ENCODE measurements at places on chromosomes 5 and 9.
A peak's percentile ranks its signal among the peaks of the same experiment; 100 is the strongest.

DNA sequence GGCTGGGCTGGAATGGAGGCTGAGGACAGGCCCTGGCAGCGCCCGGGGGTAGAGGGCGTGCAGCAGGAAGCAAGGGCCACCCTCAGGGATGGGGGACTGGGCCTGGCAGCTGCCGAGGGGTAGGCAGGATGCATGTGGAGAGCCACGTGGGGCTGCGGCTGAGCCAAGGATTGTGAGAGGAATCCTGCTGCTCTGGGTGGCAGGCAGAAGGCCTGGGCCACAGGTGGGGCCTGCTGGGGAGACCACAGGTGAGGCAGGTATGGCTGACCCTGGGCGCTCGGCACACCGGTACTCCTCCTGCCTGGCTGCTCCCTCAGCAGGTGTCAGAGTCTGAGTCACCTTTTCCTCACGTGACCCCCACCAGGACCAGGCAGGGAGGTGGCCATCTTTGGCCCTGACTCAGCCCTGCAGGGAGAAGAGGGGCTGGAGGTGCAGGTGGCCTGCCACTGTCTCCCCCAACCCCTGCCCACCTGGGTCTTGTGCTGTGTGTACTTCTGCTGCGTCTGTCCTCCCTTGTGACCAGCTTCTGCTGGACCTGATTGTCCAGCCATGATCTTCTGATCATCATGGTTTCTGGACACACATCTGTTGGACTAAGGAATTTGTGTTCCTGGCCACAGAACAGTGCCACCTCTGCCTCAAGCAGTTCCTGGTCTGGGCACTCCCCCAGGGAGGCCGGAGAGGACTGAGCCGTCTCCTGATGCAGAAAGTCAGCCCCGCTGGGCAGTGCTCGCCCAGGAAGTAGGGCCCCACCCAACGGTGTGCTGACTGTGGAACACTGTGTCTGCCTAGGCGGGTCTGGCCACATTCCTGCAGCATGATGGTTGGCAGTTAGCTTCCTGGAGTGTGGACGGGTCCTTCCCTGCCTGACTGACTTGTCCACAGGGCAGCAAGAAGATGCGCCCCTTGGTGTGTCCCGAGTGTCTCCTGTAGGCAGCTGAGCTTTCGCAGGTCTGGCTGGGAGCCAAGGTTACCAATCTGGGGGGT is 6.4 kb downstream of the ARRDC1 start:
- no peak for DNase-seq

GRCh38 chr5:145902421-145902820 is 29.6 kb upstream of the GRXCR2 start:
- DNase-seq = no peak

- no peak for DNase-seq
Observed at GRCh38 chr5:58145397-58145934, 314.4 kb downstream of the PLK2 start.

DNA sequence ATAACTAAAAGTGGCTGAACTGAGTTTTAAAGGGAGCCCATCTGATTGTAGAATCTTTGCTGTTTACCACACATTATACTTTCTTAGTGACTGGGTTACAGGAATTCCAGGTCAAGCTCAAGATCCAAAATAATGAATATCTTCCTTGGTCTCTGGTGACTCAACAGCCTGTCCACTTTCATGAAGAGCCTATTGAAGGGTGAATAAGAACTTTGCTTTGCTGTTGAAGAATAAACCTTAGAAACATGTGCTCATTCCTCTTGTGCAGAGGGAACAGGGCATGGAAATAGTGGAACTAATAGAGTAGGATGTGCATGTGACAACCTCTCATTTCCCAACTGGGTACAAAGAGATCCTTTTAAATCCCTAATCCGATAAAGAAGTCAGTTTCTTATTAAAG is 21.4 kb downstream of the ALDH1A1 start:
- no peak for DNase-seq

- no peak for DNase-seq
Observed at GRCh38 chr9:90965226-90966030, 163.8 kb downstream of the SYK start.

DNA sequence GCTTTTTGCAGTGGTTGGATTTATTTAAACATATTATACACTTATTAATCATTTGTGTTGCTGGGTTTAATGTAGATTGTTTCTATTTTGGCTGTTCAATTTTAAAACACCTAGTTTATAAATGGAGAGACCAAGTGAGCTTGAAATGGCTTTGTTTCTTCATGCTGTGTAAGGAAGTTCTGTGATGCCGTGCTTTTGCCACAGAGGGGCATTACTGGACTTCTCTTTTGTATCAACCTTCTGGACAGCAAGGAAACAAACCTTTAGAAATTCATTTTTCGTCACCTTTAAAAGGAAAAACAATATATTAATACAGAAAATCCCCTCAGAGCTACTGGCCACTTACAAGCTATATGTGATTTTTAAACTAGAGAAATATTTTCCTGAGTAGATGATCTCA is 81.9 kb downstream of the DMRTA1 start:
- DNase-seq = no peak

GRCh38 chr5:88557131-88557530 is 288.5 kb upstream of the TMEM161B start:
- DNase-seq = no peak

DNA sequence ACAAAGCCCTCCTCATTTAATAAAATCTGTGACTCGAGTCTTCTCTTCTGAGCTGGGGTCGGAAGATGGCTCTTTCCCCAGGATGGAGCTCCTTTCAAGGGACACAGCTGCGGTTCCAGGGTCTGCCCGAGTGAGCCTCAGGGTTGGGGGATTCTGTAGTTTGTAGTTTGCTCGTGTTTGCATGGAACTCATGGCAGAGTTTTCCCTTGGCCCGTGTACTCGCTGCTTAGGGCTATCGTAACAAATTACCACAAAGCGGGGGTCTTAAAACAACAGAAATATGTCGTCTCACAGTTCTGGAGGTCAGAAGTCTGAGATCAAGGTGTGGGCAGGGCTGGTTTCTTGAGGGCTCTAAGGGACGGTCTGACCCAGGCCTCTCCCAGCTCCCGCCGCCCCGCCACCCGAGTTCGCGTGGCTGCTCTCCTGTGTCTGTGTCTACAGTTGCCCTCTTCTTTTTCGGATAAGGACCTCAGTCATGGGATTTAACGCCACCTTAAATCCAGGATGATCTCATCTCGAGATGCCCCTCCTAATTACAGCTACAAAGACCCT is 13.9 kb upstream of the LPCAT1 start:
- DNase-seq = no peak

- no peak for DNase-seq
Observed at GRCh38 chr5:135089912-135090311, 55.9 kb upstream of the PITX1 start.

- DNase-seq = no peak
Observed at GRCh38 chr9:104527109-104527508, at the start of gene OR13C4. TSS of gene OR13C4 (minus strand) at chr9:104527209. CDS start at chr9:104527209, 0 bp downstream.

GRCh38 chr5:54883374-54884194 is 101.8 kb downstream of the ESM1 start:
- no peak for DNase-seq

GRCh38 chr9:121354141-121354540 is 15.9 kb downstream of the STOM start:
- DNase-seq = no peak

DNA sequence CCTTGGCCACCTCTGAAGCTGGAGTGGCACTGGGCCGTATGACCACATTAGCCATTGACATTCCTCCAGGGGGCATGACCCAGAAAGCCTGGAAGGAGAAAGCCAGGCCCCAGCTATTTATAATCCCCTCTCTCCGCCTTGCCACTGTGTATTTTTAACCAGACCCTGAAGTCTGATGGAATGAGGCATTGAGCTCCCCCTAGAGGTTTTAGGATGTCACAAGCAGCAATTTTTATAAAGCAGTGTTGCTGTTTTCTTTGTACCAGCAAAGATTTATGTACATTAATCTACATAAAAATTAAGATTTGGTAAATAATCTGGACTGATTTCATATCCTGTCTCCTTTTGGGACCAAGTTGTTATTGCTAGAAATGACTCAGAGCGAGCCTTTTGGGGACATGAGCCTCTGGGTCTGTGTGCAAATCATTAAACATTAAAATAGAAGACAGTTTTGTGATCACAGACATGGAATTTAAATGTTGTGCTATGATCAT is 127.1 kb downstream of the TRIO start:
- peak; percentile 74 for DNase-seq

DNA sequence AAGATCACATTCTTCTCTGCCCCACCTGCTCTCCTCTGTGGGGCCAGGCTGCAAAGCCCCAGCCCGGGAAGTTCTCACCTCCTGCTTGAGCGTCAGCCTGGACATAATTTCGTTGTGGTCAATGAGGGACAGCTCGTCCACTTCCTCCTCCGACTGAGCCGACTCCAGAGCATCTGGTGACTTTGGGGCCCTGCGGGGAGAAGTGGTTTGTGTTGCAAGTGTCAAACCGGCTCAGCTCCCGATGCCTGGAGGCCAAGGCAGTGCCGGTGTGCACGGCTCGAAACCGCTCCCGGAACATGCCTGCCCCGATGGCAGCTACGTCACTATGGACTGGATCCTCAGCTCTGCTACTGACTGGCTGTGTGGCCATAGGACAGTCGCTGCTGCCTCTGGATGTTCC is 52.8 kb downstream of the PRRT1B start:
- DNase-seq = no peak

- DNase-seq = no peak
Observed at GRCh38 chr5:21574961-21575360, 1278.2 kb downstream of the CDH12 start.

GRCh38 chr9:109935406-109936087 is 155.5 kb downstream of the PALM2AKAP2 start:
- no peak for DNase-seq

DNA sequence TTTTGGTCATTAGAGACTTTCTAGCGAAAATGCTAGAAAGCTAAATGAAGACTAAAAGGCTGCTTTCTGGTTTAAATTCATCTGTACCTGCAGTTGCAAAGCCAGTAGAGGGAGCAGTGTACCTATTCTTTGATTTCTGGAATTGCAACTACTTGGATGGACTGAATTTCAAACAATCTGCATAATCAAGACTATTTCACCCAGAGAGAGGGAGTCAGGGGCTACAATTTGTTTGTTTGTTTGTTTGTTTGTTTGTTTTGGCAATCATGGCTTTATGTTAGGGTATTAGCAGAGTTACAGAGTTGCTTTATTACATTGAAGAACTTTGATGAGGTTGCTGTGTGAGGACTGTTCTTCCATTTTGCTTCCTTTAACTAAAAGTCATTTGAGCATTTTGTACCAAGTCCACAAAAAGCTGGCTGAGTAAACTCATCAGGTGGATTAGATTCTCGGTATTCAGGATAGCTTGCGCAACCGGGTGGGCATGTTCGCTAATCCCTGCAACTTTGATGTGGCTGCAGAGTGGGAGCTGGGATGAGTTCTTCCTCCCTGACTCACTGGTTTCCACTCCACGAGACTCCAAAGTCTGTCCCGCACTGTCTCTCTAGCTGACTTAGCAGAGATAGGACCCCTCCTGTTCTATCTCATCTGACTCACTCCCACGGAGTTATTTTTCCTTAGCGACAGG is 80.0 kb upstream of the TUT7 start:
- peak; percentile 31 for DNase-seq

DNA sequence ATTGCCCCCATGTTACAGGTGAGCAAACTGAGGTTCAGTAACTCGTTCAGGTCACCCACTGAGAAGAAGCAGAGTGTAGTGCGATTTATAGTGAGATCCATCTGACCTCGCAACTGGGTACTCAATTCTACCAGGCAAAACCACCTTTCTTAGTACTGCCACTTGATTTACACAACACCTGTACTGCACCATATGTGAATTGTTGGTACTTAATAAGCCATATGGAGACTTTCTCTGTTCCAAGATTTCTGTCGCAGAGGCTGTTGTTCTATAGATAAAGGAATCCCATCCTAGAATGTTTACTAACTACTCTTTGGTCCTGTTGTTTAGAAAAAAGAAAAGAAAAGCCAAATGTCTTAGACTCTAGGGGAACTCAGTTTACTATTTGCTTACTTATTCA is 287.5 kb downstream of the KCTD16 start:
- no peak for DNase-seq

- DNase-seq = no peak
Observed at GRCh38 chr9:19373527-19373926, 6.5 kb downstream of the RPS6 start.

DNA sequence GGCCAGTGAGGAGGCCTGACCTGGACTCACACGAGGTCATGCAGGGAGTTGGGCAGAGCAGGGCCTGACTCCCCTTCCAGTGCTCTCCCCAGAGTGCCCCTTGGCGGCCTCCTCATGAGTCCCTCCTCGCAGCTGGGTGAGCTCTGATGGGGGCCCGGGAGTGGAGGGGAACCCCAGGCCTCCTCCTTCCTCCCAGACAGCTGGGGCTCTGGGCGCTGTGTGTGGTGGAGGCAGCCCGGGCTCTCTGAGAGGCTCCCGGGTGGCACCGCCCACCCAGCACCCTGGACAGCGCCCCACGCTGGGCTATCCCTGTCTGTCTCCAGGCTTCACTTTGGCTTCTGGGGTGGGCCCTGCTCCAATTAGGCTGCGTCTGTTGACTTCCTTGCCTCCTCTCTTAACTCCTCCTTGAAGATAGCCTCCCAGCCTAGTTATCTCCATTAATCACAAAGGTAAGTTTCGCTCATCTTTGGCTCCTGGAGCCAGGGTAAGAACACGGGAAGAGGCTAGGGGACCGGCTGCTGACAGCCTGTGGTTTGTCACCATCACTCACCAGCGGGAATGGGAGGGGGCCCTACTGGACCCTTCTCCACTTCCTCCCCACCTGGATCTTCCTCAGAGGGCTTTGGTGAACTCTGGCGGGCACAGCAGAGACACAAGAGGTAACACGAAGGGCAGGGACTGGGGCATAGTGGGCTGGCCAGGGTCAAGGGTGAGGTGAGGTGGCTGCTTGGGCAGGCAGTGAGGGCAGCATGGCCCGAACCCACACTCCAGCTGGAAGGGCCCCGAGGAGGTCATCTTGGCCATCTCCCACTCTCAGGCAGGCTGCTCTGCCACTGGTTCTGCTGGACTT is 13.1 kb downstream of the PSD2 start:
- DNase-seq = peak; percentile 35

GRCh38 chr9:6552498-6553121 is 92.9 kb downstream of the GLDC start:
- DNase-seq = no peak

- DNase-seq = no peak
Observed at GRCh38 chr9:35229779-35230143, 68.0 kb downstream of the UNC13B start.

- DNase-seq = no peak
Observed at GRCh38 chr9:128365525-128365924, 5.6 kb upstream of the URM1 start.

- DNase-seq = no peak
Observed at GRCh38 chr9:37835821-37836220, 35.2 kb downstream of the DCAF10 start.

DNA sequence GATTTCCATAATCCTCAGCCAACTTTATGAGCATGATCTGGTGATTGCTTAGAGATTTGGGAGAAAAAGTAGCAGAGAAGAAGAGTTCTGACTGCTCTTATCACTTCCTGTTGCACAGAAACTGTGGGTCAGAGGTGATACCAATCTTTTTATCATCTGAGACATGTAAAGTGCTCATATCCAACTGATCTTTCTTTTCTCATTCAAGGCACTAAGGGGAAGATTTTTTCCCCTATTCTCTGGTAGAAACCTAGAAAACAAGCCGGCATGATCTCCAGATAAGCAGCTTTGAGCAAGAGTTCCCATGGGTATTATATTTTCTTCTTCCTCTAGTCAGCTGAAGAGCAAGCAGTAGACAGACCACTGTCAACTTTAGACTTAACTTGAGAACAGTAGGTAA is 29.0 kb upstream of the GPR150 start:
- DNase-seq = no peak
